HFFc6 (cell line): ENCODE measurements at places on chromosomes 3 and 15. TPM values are rescaled to one million over a fixed set of nuclear protein-coding genes. Genes with fewer than 3 reads are reported as not detected.

DNA sequence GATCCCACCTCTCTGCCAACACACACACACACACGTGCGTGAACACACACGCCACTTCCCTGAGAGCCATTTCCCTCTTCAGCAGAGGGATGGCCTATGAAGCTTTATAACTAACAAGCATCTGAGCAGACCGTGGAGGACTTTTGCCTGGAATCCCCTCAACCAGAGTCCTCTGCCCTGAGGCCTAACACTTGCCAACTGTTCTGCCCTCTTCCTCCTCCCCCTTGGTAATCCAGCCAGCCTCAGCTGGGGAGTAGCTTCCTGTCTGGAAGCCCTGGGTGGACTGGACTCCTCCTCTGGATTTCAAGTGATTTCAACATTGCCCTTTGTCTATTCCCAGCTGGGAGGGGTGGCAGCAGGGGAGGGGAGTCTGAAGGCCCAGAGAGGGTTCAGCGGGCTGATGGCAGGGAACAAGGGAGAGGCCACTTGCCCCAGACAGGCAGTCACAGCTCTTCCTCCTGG, 68.4 kb upstream of the HACD2 start:
- H3K27ac ChIP-seq: peak overlapping the region; percentile 80
- H3K36me3 ChIP-seq: peaks cover 61% of the 10 kb centered on the region
- DNase-seq: peak; percentile 52
- H3K27me3 ChIP-seq: peaks cover 20% of the 10 kb centered on the region
- peaks cover 72% of the 10 kb centered on the region for H3K4me1 ChIP-seq
- H3K4me3 ChIP-seq: peak overlapping the region; percentile 14; the same call in 1 of the 2 replicates

GRCh38 chr3:49158103-49158709, 7.9 kb downstream of the CCDC71 start:
- no peak overlapping the region for H3K4me3 ChIP-seq
- DNase-seq: no peak
- peaks cover 4% of the 10 kb centered on the region; the same call in 1 of the 2 replicates for H3K27me3 ChIP-seq

- peaks cover 3% of the 10 kb centered on the region for H3K27me3 ChIP-seq
- no peaks in the 10 kb centered on the region for H3K36me3 ChIP-seq
- H3K27ac ChIP-seq: no peak overlapping the region
- no peak overlapping the region for H3K4me3 ChIP-seq
Observed at GRCh38 chr3:37611771-37612170, 249.9 kb upstream of the CTDSPL start.

DNA sequence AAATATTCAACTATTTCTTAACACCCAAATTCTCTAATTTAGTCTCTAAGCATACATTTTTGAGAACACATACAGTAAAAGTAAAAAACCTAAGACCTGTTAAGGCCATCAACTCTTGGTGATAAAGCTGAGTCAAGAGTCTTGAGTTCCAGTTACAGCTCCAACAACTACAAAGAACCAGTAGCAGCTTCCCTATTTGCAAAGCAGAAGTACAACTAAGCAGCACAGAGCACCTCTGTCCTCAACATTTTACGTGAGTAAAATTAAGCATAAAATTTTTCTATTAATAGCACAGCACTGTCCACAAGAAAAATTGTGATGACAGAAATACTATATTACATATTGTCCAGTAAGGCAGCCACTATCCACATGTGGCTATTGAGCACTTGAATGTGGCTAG, 4.4 kb downstream of the PCOLCE2 start:
- H3K4me3 ChIP-seq: no peak overlapping the region
- no peaks in the 10 kb centered on the region; the same call in 1 of the 2 replicates for H3K36me3 ChIP-seq
- H3K4me1 ChIP-seq: peaks cover 24% of the 10 kb centered on the region
- no peak overlapping the region for H3K27ac ChIP-seq

GRCh38 chr15:68510558-68510957, 68.2 kb upstream of the CORO2B start:
- peaks cover 8% of the 10 kb centered on the region for H3K36me3 ChIP-seq
- H3K4me3 ChIP-seq: no peak overlapping the region
- H3K27me3 ChIP-seq: peaks cover 21% of the 10 kb centered on the region
- H3K4me1 ChIP-seq: peaks cover 17% of the 10 kb centered on the region
- DNase-seq: no peak

GRCh38 chr15:73983211-73983727, 8.8 kb downstream of the STOML1 start:
- peaks cover 72% of the 10 kb centered on the region for H3K4me1 ChIP-seq
- peak overlapping the region; percentile 77 for H3K4me3 ChIP-seq
- H3K36me3 ChIP-seq: peaks cover 8% of the 10 kb centered on the region; the same call in 1 of the 2 replicates
- H3K27ac ChIP-seq: peak overlapping the region; percentile 97

- no peak for DNase-seq
- no peak overlapping the region for H3K4me3 ChIP-seq
- peaks cover 24% of the 10 kb centered on the region for H3K4me1 ChIP-seq
- H3K27ac ChIP-seq: no peak overlapping the region
Observed at GRCh38 chr3:197846491-197846890, 55.4 kb downstream of the LRCH3 start.

DNA sequence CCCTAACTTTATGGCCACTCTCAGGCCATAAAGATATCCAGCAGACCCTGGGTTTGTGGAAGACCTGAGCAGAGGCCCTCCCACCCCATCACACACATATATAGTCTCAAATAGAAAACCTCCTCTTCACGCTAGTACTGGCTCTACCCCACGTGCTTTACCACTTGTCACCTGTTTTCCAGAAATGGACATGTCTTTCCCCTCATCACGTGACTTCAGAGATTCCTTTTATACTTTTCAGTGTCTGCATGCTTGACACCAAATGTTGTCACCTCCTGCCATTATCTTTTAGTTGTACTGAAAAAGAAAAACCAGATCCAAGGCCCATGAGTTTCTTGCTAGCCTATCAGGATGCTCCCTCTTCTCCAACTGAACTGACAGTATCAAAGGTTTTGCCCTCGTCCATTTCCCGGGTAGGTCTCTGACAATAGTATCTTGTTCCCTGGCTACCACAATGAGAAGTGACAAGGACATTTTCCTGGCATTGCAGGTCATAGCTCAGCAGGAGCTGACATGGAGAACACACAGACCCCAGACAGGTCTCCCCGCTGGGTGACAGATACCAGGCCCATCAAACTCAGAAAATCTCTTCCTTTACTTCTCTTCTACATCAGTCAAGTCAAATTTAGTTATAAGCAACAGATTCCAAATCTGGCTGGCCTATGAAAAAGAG, 650.0 kb upstream of the CFAP20DC start:
- H3K27ac ChIP-seq: no peak overlapping the region
- no peaks in the 10 kb centered on the region for H3K36me3 ChIP-seq
- no peaks in the 10 kb centered on the region for H3K4me1 ChIP-seq
- no peak for DNase-seq
- no peak overlapping the region for H3K4me3 ChIP-seq
- H3K27me3 ChIP-seq: no peaks in the 10 kb centered on the region; the same call in 1 of the 2 replicates

DNA sequence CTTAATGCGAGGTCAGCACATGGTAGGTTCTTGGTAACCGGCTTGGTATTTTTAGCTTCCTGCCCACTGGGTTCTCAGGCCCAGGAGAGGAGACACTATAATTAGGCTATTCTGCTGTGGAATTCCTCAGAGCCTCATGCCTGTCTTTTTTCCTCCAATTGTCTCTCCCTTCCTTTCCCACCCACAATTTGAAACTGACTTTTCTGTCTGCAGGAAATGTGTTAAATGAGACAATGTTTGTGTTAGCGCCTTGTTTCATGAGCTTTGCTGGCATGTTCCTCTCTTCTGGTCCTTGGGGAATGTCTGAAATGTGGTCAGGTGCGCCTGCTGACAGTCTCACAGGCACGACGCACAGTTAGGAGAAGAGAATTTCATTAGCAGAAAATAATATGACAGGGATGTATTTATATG, 223.6 kb upstream of the CTNNB1 start:
- H3K4me1 ChIP-seq: peaks cover 19% of the 10 kb centered on the region; the same call in 1 of the 2 replicates
- H3K27me3 ChIP-seq: peaks cover 1% of the 10 kb centered on the region
- H3K4me3 ChIP-seq: no peak overlapping the region
- H3K27ac ChIP-seq: peak overlapping the region; percentile 19; the same call in 1 of the 2 replicates
- no peaks in the 10 kb centered on the region for H3K36me3 ChIP-seq

DNA sequence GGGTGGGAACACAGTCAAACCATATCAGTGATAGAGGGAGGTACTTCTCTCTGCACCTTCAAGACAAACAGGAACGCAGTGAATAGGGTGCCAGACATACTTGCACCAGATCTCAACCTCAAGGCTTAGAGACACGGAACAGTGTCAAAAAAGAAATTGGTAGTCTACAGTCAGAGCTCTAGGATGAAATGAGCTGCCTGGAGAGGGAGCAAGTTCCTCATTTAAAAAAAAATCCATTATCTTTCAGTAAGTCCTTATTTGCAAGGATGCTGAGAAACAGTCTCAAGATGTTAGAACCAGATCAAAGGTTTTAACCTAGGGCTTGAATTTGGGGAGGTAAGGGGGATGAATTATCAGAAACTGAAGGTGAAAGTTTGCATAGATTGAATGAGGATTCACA, 20.2 kb upstream of the LMCD1 start:
- H3K27ac ChIP-seq: no peak overlapping the region
- no peak for DNase-seq
- H3K27me3 ChIP-seq: no peaks in the 10 kb centered on the region; the same call in none of the 2 replicates
- H3K36me3 ChIP-seq: peaks cover 9% of the 10 kb centered on the region
- peaks cover 36% of the 10 kb centered on the region for H3K4me1 ChIP-seq

DNA sequence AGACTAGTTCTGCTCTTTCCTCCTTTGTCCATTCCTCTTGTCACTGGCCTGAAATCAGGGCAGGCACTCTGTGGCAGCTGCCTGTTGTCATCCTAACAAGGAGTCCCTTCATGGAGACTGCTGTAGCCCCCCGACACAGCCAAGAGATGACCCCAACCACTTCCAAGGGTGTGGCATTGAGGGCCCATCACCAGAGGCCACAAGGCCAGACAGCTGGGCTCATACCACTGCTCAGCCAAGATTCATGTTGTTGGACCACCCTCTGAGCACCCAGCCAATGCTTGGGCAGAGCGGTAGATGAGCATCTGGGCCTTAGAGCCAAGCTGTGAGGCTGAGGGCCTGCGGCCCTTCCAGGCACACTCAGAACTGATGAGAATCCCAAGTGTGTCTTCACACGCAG, 85.4 kb downstream of the EPHB1 start:
- no peak overlapping the region for H3K4me3 ChIP-seq
- DNase-seq: no peak
- no peak overlapping the region for H3K27ac ChIP-seq

- no peaks in the 10 kb centered on the region; the same call in 1 of the 2 replicates for H3K36me3 ChIP-seq
- no peak overlapping the region for H3K27ac ChIP-seq
- peaks cover 2% of the 10 kb centered on the region; the same call in 1 of the 2 replicates for H3K27me3 ChIP-seq
- H3K4me3 ChIP-seq: no peak overlapping the region
Observed at GRCh38 chr3:24387493-24387892, 107.2 kb downstream of the THRB start.

GRCh38 chr15:63000706-63001105, 41.8 kb upstream of the TPM1 start:
- no peaks in the 10 kb centered on the region; the same call in 1 of the 2 replicates for H3K27me3 ChIP-seq
- DNase-seq: no peak
- no peak overlapping the region for H3K4me3 ChIP-seq

EXD1 gene
- not detected in 3 replicates for total RNA-seq

MASP1 gene
- 31.5 to 109 TPM (median 33.9 TPM) in 3 replicates for total RNA-seq

ST6GAL1 gene
- 2.2 to 2.6 TPM (median 2.3 TPM) in 3 replicates for total RNA-seq

NANOGP8 gene
- not detected in 3 replicates for total RNA-seq

ZFAND6 gene
- 49.6 to 56.8 TPM (median 54.7 TPM) in 3 replicates for total RNA-seq

SLC12A8 gene
- total RNA-seq: 1.8 to 4.4 TPM (median 2.9 TPM) in 3 replicates
